A673 (cell line): ENCODE measurements at places on chromosomes 1 and 21. TPM values are rescaled to one million over a fixed set of nuclear protein-coding genes. Genes with fewer than 3 reads are reported as not detected.

The PGLYRP3 gene
- total RNA-seq, result not detected in 2 replicates

DNA sequence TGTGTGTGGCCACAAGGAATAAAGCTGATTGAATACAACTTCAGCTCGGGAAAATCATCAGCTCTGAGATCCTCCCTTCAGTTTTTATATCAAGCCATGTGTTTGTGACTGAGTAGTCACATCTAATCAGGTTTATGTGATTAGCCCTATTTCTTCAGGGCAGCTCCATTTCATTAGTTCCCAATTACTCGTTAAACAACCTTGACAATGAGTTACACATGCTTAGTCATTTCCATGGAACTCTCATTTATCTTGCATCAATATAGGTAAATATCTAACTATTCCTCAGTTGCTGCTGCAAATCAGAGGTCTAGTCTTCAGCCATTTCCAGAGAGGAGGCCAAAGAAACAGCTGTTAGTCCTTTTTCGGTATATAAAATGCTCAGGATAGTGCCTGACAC lies 16.3 kb downstream of the CRB1 start:
- H3K27ac ChIP-seq, result no peak overlapping the region
- H3K4me1 ChIP-seq, result no peaks in the 10 kb centered on the region
- H3K27me3 ChIP-seq, result no peaks in the 10 kb centered on the region
- H3K4me3 ChIP-seq, result no peak overlapping the region
- H3K36me3 ChIP-seq, result no peaks in the 10 kb centered on the region
- no peak for DNase-seq

GRCh38 chr1:184792450-184792969 lies 37.9 kb upstream of the EDEM3 start:
- peak; percentile 92 for DNase-seq
- H3K4me1 ChIP-seq, result peaks cover 27% of the 10 kb centered on the region
- no peaks in the 10 kb centered on the region for H3K36me3 ChIP-seq
- H3K4me3 ChIP-seq, result no peak overlapping the region
- H3K27ac ChIP-seq, result peak overlapping the region; percentile 34
- H3K27me3 ChIP-seq, result no peaks in the 10 kb centered on the region

The LRRC39 gene
- 0.67 and 0.81 TPM in 2 replicates for total RNA-seq

The WDR26 gene
- total RNA-seq, result 73.5 TPM in 2 replicates

DNA sequence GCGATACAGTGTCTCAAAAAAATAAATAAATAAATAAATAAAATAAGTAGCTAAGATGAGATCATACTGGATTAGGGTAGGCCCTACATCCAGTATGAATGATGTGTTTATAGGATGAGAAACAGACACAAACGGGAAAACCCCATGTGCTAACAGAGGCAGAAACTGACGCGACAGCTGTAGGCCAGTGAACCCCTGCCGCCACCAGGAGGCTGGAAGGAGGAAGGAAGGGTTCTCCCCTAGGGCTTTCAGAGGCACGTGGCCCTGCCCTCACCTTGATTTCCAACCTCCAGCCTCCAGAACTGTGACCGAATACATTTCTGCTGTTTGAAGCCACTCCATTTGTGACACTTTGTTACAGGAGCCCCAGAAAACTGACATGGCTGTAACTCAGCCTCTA lies 38.5 kb downstream of the CHD5 start:
- no peak for DNase-seq
- H3K4me1 ChIP-seq, result no peaks in the 10 kb centered on the region
- no peak overlapping the region for H3K4me3 ChIP-seq
- H3K27ac ChIP-seq, result no peak overlapping the region

DNA sequence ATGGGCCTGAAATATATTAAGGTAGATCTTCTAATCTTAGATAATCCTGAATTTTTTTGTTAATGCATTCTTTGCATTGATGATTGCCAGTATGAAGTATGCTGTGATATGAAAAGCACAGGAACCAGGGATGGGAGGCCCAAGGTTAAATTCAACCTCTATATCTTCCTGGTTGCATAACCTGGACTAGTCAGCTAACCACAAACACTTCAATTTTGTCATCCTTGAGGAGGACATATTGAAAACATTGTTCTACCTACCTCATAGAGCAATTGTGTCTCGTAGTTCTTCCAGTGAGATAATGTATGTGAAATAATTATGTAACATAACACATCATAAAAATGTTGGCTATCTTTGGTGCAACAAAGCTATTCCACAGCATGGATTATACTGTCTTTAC lies 25.6 kb downstream of the PDC start:
- H3K4me3 ChIP-seq, result no peak overlapping the region
- no peak overlapping the region for H3K27ac ChIP-seq
- DNase-seq, result no peak
- H3K27me3 ChIP-seq, result no peaks in the 10 kb centered on the region

DNA sequence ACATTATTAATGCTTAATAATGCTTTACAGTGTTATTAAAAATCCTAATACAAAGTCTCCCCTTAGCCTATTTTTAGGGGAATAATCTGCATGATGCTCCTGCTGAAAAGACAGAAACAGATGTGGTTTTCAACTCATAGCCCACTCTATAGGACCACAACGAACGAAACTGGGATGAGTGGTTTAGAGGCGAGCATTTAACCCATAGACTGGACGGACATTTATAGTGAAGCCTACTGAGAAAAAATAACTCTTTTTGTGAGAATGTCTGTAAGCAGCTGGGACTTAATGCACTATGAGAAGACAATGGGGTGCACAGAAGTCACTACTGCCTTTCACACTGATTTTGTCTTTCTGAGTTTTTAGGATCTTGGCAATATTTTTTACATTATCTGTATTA lies 1599.6 kb upstream of the B3GALT2 start:
- no peaks in the 10 kb centered on the region for H3K4me1 ChIP-seq
- no peak for DNase-seq
- H3K27ac ChIP-seq, result no peak overlapping the region
- no peaks in the 10 kb centered on the region for H3K27me3 ChIP-seq
- H3K4me3 ChIP-seq, result no peak overlapping the region

DNA sequence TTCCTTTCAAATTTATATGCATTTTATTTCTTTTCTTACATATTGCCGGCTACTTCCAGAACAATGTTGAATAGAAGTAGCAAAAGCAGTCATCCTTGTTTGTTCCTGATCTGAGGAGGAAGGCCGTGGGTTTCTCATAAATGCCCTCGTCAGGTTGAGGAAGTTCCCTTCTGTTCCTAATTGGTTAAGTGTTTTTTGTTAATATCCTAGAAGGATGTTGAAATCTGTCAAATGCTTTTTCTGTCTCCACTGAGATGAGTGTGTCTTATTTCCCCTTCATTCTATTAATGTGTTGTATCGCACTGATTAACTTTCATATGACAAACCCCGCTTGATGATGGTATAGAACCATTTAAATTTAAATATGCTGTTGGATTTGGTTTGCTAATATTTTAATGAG lies 15.4 kb downstream of the TTLL10 start:
- H3K4me1 ChIP-seq, result no peaks in the 10 kb centered on the region
- no peaks in the 10 kb centered on the region for H3K27me3 ChIP-seq
- DNase-seq, result no peak
- H3K4me3 ChIP-seq, result no peak overlapping the region
- no peak overlapping the region for H3K27ac ChIP-seq

DNA sequence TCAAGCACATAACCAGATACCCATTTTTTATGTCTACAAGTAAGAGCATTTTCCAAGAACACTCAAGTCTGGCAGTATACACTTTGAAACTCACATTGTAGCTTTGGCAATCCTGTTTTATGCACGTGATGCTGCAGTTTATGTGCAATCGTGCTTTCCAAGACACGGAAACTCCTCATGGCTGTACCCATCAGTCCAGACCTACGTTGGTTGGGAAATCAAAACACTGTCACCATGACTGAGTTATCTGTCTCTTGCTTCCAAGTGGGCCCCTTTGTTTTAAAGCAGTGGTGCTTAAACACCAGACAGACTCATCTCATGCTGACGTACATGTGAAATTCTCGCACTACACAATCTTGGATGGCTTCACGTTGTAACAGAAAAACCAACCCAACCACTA lies 192.8 kb downstream of the LTN1 start:
- no peak overlapping the region for H3K4me3 ChIP-seq
- no peaks in the 10 kb centered on the region for H3K27me3 ChIP-seq

The MRAP gene
- total RNA-seq, result not detected in 2 replicates

The CLCA4 gene
- not detected in 2 replicates for total RNA-seq
